Endodermal cell (in vitro differentiated cells): ENCODE measurements at places on chromosomes 12 and 14. TPM values are rescaled to one million over a fixed set of nuclear protein-coding genes. Genes with fewer than 3 reads are reported as not detected.
A peak's percentile ranks its signal among the peaks of the same experiment; 100 is the strongest.

The TIMM9 gene
- 29.4 and 37.1 TPM in 2 replicates for total RNA-seq

The ADSS1 gene
- 12.0 and 15.8 TPM in 2 replicates for total RNA-seq

DNA sequence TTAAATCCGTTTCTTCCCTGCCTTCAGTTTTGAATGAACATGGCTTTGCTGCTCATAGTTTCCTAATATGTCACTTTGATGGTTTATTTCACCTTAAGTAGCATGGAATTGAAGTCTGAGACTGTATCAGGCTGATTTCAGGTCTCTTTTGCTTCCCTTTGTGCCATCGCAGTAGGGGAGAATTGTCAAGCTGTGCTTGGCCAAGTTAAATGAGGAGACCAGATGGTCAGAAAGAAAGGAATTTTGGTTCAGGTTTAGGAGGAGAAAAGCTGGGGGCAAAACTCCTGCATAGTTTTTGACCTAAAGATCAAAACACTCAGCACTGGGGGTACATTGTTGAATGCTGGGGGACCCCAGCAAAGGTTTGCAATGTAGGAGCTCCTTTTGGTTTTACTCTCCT lies 398.4 kb downstream of the NUAK1 start:
- peak; percentile 71 for DNase-seq

DNA sequence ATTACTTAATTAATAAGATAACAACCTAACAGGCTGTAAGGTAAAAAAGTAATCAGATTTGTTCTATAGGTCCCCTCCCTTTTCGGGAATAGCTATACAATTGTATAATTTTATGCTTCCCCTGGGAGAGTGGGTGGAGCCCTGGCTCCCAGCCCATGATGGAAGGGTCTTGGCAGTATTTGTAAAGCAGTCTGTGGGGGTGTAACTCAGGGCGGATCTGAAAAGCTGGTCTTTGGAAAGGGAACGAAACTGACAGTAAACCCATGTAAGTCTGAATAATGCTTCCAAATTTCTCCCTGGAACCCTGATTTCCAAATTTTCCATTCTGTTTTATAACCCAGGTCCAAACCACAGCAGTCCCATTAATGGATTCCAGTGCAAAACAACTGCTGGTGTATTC lies 110.4 kb downstream of the DAD1 start:
- DNase-seq = no peak

The COCH gene
- total RNA-seq = 49.1 and 59.1 TPM in 2 replicates

GRCh38 chr12:88391556-88391955 lies 188.7 kb downstream of the KITLG start:
- no peak for DNase-seq

GRCh38 chr12:118850244-118850825 lies 131.0 kb upstream of the SRRM4 start:
- peak; percentile 92 for DNase-seq

DNA sequence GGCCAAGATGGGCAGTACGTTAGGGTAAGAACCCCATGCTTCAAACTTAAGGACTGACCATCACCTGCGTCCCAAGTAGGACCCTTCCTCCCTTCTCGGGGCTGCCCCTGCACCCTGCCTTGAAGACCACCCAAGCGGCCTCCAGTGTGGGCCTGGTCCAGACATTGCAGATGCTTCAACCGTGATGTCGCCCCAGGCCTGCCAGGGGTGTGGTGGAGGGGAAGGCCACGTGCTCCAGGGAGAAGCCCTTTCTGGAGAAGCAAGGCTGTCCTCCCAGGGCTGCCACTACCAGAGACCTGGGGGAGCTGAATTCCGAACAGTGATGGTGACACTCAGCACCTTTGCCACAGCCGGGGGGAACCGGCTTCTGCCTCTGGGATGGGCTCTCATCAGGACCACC lies 13.3 kb downstream of the NGB start:
- no peak for DNase-seq
